ENCODE measurements at places on chromosomes 5 and 9.

GRCh38 chr5:151585970-151586369 is 5.2 kb downstream of the FAT2 start:
- no peak for DNase-seq

DNA sequence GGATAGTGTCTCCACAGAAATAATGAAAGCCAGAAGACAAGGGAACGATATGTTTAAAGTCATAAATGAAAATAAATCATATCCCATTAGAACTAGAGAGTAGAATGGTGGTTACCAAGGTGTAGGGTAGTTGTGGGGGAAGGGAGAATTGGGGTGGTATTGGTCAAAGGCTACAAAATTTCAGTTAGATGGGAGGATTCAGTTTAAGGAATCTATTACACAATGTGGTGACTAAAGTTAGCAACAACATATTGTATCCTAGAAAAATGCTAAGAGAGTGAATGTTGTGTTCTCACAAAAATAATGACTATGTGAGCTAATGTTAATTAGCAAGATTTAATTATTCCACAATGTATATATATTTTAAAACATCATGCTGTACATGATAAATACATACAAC is 27.8 kb upstream of the LARP1 start:
- no peak for DNase-seq

DNA sequence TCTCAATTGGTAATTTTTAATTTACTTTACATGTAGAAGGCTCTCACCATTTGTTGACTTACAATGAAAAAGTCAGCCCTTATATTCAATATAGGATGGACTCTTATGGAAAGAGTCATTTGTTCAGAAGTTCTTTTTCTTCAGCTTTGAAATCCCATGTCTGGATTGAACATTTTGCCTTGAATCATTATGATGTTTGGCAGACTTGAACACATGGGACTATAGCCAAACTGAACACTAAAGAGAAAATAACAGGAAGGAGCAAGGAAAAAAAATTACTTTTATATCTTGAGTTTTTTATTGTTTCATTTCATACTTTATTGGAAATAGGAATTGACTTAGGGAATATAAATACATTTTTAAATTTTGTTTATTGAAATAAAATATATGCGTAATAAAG is 1503.0 kb downstream of the EFNA5 start:
- no peak for DNase-seq

GRCh38 chr9:6793203-6793602 is 35.4 kb downstream of the KDM4C start:
- DNase-seq, result no peak

DNA sequence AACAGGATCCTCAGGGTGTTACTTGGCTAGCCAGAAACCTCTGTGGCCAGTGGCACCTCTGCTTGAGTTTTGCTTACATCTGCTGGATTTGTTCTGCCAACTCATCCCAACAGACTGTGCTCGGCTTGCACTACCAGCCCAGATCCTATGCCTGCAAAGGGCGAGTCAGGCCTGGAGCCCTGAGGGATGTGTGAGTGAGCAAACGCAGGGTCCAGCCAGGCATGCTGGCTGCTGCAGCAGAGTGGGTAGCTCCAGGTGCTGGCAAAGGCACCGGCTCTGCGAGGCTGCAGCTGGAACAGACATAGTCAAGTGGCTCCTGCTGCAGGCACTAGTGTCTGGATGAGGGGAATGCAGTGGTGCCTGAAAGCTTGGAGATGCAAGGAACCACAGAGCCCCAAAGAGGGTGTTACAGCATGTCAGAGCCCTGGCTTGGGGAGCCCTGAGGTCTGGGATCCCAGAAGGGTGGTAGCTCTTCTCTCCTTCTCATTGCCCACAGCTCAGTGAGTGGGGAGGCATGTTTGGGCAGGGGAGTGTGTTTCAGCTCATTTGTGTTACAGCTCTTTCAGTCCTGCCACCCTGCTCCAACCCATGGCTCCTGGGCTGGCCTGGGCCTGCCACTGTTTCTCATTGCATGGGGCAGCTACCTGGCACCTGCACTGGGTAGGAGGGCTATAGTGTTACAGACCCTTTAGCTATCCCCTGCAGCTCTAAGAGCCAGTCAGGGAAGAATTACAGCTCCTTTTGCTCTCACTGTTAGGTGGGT is 332.6 kb downstream of the TAF11L14 start:
- no peak for DNase-seq

GRCh38 chr5:110703481-110703880 is 23.0 kb downstream of the TMEM232 start:
- DNase-seq, result no peak

DNA sequence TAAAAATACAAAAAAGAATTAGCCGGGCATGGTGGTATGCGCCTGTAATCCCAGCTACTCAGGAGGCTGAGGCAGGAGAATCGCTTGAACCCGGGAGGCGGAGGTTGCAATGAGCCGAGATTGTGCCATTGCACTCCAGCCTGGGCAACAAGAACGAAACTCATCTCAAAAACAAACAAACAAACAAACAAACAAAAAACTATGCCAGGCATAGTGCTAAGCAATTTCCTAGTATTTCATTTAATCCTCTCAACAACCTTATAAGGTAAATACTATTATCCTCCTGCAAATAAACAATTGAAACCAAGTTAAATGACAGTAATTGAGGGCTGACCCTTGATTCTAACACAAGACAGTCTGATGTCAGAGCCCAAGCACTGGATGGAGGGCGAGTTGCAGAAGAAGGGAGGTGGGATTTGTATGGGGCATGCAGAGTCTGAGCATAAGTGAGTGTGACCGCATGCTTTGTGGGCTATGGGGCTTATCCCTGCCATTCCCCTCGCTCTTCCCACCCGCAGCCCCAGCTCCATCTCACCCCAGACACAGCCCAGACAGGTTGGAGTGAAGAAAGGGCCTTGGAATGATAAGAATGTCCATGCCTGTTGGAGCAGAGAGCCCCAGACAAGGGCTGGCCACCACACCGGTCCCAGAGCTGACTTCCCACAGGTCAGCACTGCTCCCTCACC is 24.3 kb upstream of the RPS14 start:
- DNase-seq, result no peak

- no peak for DNase-seq
Observed at GRCh38 chr5:54243483-54244080, 66.8 kb downstream of the ARL15 start.

- DNase-seq, result no peak
Observed at GRCh38 chr9:132164604-132165362, 2.9 kb downstream of the NTNG2 start.

DNA sequence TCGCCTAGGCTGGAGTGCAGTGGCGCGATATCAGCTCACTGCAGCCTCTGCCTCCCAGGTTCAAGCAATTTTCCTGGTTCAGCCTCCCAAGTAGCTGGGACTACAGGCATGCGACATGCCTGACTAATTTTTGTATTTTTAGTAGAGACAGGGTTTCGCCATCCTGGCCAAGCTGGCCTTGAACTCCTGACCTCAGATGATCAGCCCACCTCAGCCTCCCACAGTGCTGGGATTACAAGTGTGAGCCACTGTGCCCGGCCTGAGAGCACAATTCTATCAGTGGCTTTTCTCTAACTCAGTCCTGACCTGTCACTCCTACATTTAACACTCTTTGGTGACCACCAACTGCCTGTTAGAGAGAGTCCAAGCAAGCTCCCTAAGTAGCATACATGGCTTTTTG is 82.7 kb upstream of the SPOCK1 start:
- no peak for DNase-seq

DNA sequence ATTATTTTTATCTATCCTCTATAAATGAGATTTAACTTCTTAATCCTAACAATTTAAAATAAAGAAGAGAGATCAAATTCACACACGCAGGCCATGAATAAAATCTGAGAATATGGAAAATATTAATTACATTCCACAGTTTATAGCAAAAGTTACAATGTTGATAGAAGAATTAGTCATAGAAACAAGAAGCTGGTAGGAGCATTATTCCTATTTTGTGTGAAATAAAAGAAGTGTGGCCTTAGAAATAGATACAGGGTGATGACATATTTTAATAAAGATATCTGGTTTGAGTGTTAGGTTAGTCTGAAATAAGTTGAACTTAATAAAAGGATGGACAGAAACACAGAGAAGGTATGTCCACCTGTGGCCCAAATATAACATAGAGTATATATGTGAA is 790.4 kb upstream of the NUDT12 start:
- DNase-seq, result no peak

GRCh38 chr5:66021585-66021984 is 95.2 kb downstream of the ERBIN start:
- DNase-seq, result no peak

GRCh38 chr5:94847019-94847418 is 228.6 kb downstream of the SLF1 start:
- no peak for DNase-seq

GRCh38 chr5:80761176-80761575 is 106.4 kb upstream of the DHFR start:
- DNase-seq, result no peak

DNA sequence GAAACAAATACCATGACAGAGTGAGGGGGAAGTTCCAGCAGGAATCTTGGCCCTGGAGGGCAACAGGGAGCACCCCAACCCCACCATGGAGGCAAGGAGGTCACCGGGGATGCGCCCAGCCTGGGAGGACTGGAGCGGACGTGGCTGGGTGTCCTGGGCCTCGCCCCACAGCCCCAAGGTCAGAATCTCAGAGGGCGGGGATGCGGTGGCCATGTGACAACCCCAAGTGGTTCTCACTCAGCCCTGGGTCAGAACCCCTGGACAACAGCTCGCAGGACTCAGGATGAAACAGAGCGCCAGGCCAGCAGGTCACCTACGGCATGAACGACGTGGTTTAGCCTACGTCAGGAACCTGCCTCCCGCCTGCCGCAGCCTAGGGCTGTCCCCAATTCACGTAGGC is 64.0 kb upstream of the ZNF354A start:
- DNase-seq, result no peak

GRCh38 chr5:145743396-145744061 is 91.6 kb downstream of the PRELID2 start:
- no peak for DNase-seq

Measured in stimulated activated CD4-positive, alpha-beta T cell treated with anti-CD3 and anti-CD28 coated beads, Interleukin-1b, Interleukin-23, amount 100 ng/mL, for 1 hour (primary cell).